Activated naive CD8-positive, alpha-beta T cell treated with anti-CD3 and anti-CD28 coated beads, Interleukin-2, amount 50 U/mL, for 16 hours (primary cell): ENCODE measurements at places on chromosomes 6 and 20.

- no peak for DNase-seq
Observed at GRCh38 chr20:34628026-34628425, 48.9 kb downstream of the PIGU start.

DNA sequence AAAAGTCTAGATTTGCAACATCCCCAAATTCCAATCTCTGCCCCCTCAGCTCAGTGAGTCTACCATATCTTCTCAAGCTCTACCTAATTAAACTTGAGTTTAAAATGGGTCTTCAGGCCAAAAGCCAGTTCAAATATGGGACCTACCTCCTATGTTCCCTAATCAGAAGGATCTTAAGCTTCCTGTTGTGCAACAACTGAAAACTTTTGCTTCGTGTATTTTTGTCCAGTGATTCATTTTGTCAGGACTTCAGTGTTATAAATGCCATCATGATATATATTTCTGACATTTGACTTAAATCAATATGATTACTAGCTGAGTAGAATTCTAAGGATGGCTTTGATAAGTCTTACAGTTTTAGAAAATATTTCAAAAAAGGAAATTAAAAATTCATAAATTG lies 622.6 kb upstream of the PTCHD4 start:
- no peak for DNase-seq

GRCh38 chr6:71406865-71407860 lies 118.6 kb downstream of the OGFRL1 start:
- no peak for DNase-seq

DNA sequence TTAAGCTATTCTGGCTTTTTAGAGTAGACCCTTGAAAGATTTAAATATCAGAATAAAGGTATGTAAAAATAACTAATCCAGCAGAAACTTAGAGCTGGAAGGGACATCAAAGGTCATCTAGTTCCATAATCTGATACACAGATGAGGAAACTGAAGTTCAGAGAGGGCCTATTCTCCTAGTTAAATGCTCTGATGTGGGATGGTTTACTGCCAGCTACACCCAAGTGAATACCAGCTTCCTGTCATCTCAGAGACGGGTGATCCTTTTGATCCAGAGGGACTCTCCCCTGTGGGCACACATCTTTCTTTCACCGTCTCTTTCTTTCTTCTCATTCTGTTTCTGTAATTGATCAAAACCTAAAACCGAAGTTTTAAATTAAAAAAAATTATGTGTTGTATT lies 94.1 kb downstream of the MAN1A1 start:
- DNase-seq: no peak

- no peak for DNase-seq
Observed at GRCh38 chr20:64069614-64070243, 6.7 kb downstream of the TCEA2 start.

DNA sequence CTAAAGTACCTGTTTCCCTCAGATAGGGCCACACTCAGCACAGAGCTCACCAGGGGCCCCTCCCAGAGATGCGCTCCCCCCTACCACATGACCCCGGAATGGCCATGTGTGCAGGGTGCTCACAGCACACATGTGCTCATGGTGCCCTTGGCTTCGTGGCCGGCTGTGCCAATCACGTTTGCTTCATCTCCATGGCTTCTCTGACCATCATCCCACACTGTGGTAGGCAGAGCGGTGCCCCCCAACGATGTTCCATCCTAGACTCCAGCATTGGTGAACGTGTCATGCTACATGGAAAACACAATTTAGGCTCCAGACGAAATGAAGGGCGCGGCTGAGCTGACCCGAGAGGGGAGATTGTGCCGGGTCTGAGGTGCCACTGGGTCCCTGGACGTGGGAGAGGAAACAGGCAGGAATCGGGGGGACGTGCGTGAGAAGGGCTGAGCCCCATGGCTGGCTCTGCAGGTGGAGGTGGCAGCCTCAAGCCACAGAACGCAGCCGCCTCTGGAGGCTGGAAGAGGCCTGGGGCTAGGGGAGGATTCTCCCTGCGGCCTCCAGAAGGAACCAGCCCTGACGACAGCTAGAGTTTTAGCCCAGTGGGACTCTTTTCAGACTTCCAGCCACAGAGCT lies 126.5 kb downstream of the DLL1 start:
- no peak for DNase-seq

DNA sequence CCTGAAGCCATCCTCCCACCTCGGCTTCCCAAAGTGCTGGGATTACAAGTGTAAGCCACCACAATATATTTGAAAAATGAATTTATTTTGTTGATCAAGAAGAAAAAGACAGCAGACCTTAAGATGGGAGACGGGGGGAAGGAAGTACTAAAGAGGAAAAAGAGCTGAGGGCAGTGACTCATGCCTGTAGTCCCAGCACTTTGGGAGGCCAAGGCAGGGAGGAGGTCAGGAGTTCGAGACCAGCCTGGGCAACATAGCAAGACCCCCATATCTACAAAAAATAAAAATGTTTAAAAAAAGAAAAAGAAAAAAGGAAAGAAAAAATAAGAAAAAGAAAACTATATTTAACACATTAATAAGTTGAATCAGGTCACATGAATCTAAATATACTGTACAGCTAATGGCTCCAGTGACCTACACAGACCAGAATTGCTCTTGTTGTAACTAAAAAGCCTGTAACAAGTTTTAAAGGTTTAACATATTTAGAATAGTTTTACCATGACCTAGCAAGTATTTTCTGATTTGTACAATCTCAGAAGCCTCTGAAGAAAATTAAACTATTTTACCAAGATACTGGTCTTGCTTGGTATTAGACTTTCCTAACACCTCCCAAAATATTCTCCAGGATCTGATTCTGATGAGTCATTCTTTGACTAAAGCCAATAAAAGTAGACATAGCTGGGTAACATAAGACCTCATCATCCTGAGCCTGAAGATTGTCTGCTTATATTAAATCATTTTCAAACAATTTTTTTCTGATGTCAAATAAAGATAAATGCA lies 4.3 kb upstream of the AKIRIN2 start:
- DNase-seq: no peak

- no peak for DNase-seq
Observed at GRCh38 chr6:75550544-75551167, 51.0 kb upstream of the SENP6 start.

- DNase-seq: no peak
Observed at GRCh38 chr6:139257821-139258398, 33.9 kb downstream of the TXLNB start.

DNA sequence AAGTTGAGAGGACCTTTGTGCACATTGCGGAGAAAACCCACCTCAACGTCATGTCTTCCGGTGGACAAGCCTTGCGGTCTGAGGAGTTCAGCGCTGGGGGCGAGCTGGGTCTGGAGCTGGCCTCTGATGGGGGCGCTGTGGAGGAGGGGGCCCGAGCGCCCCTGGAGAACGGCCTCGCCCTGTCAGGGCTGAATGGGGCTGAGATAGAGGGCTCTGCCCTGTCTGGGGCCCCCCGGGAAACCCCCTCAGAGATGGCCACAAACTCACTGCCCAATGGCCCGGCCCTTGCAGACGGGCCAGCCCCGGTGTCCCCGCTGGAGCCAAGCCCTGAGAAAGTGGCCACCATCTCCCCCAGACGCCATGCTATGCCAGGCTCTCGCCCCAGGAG lies 14.6 kb upstream of the SLC22A7 start:
- DNase-seq: no peak
